Activated CD4-positive, alpha-beta T cell treated with anti-CD3 and anti-CD28 coated beads, Interleukin-2, amount 50 U/mL, for 48 hours (primary cell): ENCODE measurements at places on chromosomes 12 and 14.

DNA sequence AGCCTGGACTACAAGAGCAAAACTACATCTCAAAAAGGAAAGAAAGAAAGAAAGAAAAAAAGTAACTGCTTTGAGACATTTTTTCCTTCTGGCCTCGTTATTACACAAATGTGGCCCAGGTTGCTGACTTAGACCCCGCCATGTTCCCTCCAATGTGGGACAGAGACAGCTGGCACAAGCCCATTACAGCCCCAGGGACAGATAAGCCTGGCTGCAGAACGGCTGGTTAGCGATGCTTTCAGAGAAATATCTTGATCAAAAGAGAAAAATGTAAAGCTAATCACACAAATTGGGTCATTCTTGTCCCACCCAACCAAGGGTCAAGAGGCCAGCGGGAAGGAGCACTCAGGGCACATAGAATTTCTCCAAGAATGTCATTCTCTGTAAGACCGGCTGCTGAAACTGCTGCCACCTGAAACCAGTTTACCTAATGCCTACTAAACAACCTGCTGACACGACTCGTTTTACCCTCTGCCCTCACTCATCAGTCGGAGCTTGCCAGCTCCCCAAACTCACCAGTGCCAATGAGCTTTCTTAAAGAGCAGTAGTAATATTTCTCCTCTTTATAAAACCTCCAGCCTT is 63.1 kb downstream of the TNFAIP2 start:
- no peak for DNase-seq

DNA sequence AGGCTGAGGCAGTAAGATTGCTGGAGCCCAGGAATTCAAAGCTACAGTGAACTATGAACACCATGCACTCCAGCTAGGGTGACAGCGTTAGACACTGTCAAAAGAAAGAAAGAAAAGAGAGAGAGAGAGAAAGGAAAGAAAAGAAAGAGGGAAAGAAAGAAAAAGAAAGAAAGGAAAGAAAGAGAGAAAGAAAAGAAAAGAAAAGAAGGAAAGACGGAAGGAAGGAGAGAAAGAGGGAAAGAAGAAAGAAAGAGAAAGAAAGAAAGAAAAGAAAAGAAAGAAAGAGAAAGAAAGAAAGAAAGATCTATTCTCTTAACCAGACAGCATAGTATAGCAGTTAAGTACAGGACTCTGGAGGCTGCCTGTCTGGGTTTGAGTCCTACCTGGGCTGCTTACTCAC is 21.9 kb upstream of the DENND5B start:
- DNase-seq: no peak

GRCh38 chr12:59459966-59460660 is 135.7 kb upstream of the SLC16A7 start:
- DNase-seq: no peak

GRCh38 chr14:44961151-44961553 is 595 bp downstream of the KLHL28 start:
- DNase-seq: peak; percentile 65

- DNase-seq: no peak
Measured at GRCh38 chr12:52984136-52984535, 22.1 kb upstream of the EIF4B start.

DNA sequence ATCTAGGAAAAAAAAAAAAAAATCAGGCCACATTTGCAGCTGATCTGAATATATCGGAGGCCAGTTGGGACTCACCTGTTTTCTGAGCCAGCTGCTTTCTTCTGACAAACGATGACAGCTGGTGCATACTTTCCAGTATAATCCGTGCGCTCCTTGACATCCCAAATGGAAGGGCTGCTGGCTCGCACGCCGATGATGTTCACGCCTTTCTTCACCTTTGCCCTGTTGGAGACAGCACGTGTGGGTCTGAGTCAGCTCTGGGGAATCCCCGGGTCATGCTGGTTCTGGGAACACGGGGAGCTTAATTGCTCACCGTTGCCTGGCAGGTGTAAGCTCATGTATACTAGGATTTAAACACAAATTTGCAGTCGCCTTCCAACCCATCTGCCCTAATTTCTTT is 372.8 kb downstream of the TMEM132D start:
- DNase-seq: no peak

DNA sequence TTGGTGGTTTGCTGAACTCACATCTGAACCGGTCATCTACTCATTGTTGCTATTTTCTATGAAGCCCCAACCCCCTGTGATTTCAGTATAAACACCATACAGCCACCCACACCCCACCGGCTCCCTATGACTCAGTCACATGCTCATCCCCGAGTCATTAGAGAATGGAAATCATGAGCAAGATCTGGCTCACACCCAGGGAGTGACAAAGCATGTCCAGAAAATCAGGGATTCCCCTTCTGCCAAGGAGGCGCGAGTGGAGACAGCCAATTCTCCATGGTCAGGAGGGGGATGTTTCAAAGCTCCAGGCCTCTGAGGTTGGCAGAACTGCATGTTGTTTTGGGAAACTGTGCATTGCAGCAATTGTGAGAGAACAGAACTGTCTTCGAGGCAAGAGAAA is 657.5 kb upstream of the TBX3 start:
- DNase-seq: no peak

GRCh38 chr14:96143906-96144305 is 60.7 kb upstream of the BDKRB2 start:
- no peak for DNase-seq

DNA sequence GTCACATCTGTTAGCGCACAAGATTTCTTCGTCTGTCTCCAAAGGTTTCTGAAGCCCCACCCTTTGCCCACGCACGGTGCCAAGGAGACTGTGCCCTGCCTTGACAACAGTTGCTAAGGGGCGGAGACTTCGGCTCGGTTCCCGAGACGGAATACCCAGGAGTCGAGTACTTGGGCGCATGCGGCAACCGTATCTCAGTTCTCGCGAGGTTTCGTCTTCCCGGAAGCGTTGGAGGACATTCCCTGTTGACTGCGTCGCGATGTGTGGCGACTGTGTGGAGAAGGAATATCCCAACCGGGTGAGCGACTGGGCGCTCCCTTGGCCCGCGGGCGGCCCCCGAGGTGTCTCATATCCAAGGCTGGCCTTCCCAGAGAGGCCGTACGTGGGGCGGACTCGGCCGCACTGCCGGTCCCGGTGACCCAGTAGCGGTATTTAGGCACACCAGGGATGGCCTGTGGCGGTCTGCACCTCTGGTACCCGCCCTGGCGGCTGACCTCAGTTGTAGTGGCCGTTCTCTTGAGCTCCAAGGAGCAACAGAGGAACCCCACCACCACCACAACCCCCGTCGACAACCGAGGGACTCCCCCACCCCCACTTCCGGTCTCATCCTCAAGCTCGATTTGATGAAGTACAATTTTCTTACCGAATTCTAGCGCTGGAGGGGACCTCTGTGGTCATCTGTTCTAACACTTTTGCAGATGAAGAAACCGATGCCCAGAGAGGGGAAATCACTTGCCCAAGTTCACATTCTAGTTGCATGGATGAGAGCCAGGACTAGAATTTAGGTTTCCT is at the start of gene CHURC1:
Gene CHURC1 (plus strand): TSS at position 219 of the 792 bp plus-strand sequence. CDS start 41 bp downstream, at position 260.
- DNase-seq: peak; percentile 99

DNA sequence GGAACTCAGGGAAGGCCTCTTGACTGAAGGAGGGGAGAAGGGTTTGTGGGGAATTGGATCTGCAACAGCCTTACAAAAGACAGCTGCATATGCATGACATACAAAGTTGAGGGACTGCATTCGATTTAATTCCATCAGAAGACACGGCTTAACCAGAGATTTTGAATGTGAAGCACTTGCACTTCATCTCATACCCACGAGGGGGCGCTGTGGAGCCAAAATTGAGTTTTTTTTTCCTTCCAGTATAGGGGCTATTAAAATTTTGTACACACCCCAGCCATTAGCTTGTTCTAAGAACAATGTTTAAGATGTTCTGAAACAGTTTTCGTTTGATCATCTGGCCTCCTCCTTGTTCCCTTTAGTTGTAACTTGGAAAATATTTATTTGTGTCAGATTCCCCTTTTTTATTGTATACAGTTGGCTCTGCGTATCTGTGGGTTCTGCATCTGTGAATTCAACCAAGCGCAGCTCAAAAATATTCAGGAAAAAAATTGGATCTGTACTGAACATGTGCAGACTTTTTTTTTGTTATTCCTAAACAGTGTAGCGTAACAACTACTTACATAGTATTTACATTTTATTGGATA is 1.6 kb downstream of the SUDS3 start:
- peak; percentile 81 for DNase-seq

- DNase-seq: no peak
Measured at GRCh38 chr12:14902465-14902864, 16.8 kb upstream of the MGP start.

GRCh38 chr12:68267892-68268396 is 14.5 kb upstream of the IL22 start:
- no peak for DNase-seq

DNA sequence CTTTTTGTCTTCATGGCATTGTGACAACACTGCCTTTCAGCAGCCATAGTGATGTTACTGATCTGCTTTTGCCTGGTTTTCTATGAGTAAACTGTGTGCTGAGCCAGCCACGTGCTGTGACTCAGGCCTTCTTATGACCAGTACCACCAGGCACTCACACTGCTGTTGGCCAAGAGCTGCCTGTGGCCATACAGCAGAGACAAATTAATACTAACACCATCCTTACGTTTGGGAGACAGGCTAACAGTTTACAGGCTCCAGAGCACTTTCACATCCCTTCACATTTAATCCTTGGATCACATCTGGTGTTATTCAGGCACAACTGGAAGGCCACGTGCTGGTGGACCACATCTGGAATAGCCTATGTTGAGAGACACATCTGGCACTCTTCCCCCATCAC is 377.9 kb downstream of the CCDC91 start:
- no peak for DNase-seq

DNA sequence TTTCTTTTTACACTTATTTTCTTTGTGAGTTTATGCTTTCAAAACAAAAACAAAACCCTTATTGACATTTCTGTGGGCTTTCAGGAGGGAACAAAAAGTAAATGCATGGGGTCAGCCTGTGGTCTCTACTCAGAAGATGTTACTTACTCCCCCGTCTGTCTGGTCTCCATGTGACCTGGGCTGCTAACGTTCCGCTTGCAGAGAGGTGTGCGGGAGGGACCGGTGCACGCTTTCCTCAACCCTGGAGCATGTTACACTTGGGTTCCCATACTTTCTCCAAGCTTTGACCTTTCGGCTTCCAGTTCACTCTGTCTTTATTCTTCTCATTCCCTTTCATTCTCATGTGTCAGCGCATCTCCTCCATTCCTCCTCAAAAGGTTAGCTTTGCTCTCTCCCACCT is 36.5 kb downstream of the ZC3H14 start:
- DNase-seq: no peak

DNA sequence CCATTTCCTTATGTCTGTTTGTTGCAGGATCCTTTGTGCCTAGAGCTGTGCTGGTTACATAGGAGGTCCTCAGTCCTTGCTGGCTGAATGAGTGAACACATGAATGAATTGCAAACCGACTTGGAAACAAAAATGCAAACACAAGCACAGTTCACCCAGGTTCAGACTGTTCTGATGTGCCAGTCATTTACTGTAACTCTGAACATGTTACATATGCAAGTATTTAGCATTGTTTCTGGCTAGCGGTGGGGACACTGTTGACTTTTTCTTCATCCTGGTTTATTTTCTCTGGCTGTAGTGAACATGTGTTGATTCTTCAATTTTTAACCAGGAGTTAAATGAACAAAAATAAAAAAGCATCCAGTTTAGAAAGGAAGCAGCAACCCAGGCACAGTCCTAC is 33.4 kb downstream of the TSPAN9 start:
- no peak for DNase-seq

- no peak for DNase-seq
Measured at GRCh38 chr14:33556382-33557121, 394.3 kb downstream of the EGLN3 start.

DNA sequence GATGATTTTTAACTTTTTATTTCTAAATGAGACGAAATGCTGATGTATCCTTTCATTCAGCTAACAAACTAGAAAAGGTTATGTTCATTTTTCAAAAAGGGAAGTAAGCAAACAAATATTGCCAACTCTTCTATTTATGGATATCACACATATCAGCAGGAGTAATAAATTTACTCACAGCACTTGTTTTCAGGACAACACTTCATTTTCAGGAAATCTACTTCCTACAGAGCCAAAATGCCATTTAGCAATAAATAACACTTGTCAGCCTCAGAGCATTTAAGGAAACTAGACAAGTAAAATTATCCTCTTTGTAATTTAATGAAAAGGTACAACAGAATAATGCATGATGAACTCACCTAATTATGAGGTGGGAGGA is 139.6 kb downstream of the HMGA2 start:
- DNase-seq: no peak

- DNase-seq: no peak
Measured at GRCh38 chr12:75207338-75208083, 2.1 kb downstream of the KCNC2 start.

DNA sequence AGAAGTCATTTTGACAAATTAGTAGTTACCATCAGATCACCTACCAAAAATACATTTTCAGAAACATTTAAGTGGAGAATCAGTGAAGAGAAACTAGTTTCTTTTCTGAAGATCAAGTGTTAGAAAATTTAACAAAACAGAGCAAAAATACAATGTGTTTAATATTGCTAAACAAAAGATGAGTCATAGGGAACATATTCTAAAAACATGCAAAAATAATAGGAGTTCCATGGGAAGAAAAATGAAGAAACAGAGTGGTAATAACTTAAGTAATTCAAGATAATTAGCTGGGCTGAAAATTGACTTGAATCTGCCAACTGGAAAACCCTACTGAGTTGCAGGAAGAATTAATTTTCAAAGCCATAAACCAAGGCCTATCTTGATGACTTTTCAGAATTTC is 111.5 kb upstream of the KITLG start:
- no peak for DNase-seq

GRCh38 chr14:73795974-73796373 is 55.7 kb upstream of the PTGR2 start:
- DNase-seq: no peak

DNA sequence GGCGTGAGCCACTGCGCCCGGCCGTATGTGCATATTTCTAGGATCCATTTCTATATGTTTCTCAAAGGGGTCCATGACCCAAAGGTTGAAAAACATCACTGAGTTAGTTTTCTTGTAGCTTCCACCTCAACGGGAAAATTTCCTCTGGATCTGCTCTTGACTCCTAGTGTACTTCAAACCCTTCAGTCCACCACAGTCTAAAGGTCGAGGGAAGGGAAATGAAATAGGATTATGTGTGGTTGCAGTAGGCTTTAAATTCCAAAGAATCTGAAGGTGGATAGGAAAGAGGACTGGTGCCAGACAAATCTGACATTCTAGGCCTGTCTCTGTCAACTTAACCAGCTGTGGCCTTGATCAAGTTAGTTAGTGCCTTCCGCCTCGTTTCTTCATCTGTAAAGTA is 1.7 kb upstream of the SUOX start:
- no peak for DNase-seq

- DNase-seq: no peak
Measured at GRCh38 chr12:4449851-4450221, 4.2 kb upstream of the FGF6 start.

GRCh38 chr14:72457641-72458040 is 436.3 kb downstream of the DPF3 start:
- DNase-seq: no peak
